ENCODE measurements at places on chromosomes 16 and 17. TPM values are rescaled to one million over a fixed set of nuclear protein-coding genes. Genes with fewer than 3 reads are reported as not detected.

DNA sequence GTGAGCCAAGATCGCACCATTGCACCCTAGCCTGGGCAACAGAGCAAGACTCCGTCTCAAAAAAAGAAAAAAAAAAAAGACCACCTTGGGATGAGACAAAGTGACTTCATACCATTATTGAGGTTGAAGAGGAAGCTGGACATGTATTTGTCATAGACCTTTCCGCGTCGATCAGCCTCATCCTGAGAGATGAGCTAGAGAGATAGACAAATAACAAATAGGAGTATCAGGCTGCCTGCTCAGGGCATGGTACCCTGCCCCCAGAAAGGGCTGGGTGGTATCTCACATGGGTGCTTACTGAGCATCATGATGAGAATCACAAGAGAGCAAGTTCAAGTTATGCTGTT, 22.1 kb downstream of the CNTNAP1 start:
- H3K4me3 ChIP-seq, result no peak overlapping the region
- no peak overlapping the region for H3K27ac ChIP-seq
- no peaks in the 10 kb centered on the region for H3K4me1 ChIP-seq

DNA sequence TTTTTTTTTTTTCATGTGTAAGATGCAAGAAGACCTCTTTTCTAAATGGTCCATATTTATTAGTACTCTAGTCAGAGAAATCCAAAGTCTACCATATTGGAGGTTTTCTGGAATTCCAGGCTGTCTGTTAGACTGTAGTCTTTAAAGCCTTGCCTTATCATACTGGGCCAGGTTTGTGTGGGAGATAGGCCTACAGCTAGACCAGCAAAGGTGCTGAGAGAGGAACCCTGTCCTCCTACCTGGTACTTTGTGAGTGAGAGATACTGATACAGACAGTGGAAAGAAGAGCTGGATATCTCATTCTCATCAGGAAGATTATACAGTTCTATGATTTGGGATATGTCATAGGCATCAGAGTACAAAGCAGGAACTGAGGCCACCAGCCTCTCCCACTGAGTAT, 8.1 kb downstream of the RHOT1 start:
- no peaks in the 10 kb centered on the region for H3K27me3 ChIP-seq
- H3K4me1 ChIP-seq, result peaks cover 32% of the 10 kb centered on the region
- no peak overlapping the region for H3K4me3 ChIP-seq
- H3K36me3 ChIP-seq, result peaks cover 16% of the 10 kb centered on the region
- no peak for DNase-seq
- no peak overlapping the region for H3K27ac ChIP-seq

DNA sequence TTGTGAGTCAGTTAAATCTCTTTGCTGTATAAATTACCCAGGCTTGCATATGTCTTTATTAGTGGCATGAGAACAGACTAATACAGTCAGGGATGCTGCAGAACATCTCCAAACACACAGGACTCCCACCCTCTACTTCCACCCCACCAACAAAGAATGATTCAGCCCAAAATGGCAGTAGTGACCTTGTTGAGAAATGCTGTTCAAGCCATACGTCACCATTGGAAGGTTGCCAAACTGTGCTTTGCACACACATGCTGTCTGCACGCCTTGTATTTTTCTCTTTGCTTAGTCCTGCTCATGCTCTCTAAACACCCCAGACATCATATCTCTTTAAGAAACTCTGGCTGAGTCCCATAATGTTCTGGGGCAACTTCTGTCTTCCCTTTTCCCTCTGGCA, 589.6 kb downstream of the WWOX start:
- no peak overlapping the region for H3K27ac ChIP-seq
- H3K4me3 ChIP-seq, result no peak overlapping the region
- no peaks in the 10 kb centered on the region for H3K27me3 ChIP-seq

GRCh38 chr16:64469351-64469750, 652.5 kb downstream of the CDH11 start:
- no peak overlapping the region for H3K27ac ChIP-seq
- no peaks in the 10 kb centered on the region for H3K4me1 ChIP-seq
- H3K36me3 ChIP-seq, result no peaks in the 10 kb centered on the region
- no peaks in the 10 kb centered on the region for H3K27me3 ChIP-seq
- no peak for DNase-seq

DNA sequence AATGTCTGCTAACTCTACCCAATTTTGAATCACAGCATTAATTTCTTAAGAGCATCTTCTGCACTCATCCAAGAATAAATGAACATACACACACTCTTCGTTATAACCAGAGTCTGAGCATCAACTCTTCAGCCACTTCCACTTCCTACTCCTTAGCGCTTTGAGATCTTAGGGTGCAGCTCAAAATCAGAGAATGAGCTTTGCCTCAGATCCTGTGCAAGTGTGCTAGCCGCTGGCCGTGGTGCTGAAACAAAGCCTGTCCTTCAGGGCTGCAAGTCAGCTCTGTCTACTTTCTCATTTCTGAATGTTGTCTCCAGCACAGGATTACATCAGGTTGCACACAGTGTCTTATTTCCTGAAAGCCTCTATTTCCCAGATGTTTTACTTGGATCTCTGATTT, 165.4 kb downstream of the AIPL1 start:
- no peaks in the 10 kb centered on the region for H3K4me1 ChIP-seq
- no peak for DNase-seq
- no peak overlapping the region for H3K27ac ChIP-seq
- H3K36me3 ChIP-seq, result no peaks in the 10 kb centered on the region
- H3K27me3 ChIP-seq, result no peaks in the 10 kb centered on the region
- H3K4me3 ChIP-seq, result no peak overlapping the region

- H3K4me3 ChIP-seq, result no peak overlapping the region
- no peaks in the 10 kb centered on the region for H3K4me1 ChIP-seq
- DNase-seq, result no peak
- no peaks in the 10 kb centered on the region for H3K36me3 ChIP-seq
- no peak overlapping the region for H3K27ac ChIP-seq
Measured at GRCh38 chr16:86354641-86355513, 155.4 kb upstream of the FOXF1 start.

DNA sequence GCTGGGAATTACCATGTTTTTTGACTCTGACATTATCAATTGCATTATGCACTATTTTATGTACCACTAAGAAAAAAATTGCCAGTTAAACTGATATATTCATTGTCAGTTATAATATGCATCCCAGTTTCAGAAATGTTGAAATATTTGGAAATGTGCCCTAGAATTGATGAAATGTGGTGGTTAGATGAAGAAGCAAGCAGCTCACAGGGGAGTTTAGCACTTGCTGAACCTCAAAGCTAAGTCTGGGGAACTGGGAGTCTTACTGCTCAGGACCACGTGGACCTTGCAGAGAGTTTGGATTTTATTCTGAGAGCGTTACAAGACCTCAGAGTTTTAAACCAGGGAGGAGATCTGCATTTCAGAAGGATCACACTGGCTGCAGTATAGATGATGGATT, 67.9 kb downstream of the TNRC6C start:
- H3K27me3 ChIP-seq, result no peaks in the 10 kb centered on the region
- no peaks in the 10 kb centered on the region for H3K4me1 ChIP-seq
- H3K36me3 ChIP-seq, result peaks cover under 1% of the 10 kb centered on the region
- no peak for DNase-seq
- H3K27ac ChIP-seq, result no peak overlapping the region

- no peak overlapping the region for H3K4me3 ChIP-seq
- no peaks in the 10 kb centered on the region for H3K27me3 ChIP-seq
- H3K36me3 ChIP-seq, result no peaks in the 10 kb centered on the region
Measured at GRCh38 chr16:31572821-31573220, 45.1 kb downstream of the AHSP start.

RFWD3 gene
- total RNA-seq, result 87.6 TPM

- H3K4me3 ChIP-seq, result no peak overlapping the region
- no peak overlapping the region for H3K27ac ChIP-seq
- peaks cover 32% of the 10 kb centered on the region for H3K36me3 ChIP-seq
- H3K4me1 ChIP-seq, result no peaks in the 10 kb centered on the region
- DNase-seq, result no peak
- no peaks in the 10 kb centered on the region for H3K27me3 ChIP-seq
Measured at GRCh38 chr17:49035470-49036269, 38.5 kb downstream of the IGF2BP1 start.

KRT12 gene
- 0.07 TPM for total RNA-seq

DNA sequence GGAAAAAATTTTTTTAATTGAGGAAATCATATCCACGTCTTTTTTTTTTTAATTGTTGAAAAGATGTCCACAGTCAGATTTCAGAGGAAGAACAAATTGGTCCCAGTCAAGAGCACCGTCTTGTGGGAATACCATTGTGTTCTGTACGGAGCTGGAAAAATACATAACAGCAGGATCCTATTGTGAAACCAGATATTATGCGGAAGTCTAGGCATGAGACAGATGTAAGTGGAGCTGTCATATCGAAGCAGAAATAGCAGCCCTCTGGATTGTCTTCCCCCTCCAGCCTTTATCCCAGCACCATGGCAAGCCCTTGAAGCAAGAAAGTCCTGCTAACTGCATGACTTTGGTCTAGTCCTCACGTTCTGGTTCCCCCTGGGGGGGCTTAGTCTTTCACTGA, 391.6 kb upstream of the ASIC2 start:
- no peak overlapping the region for H3K4me3 ChIP-seq
- H3K36me3 ChIP-seq, result no peaks in the 10 kb centered on the region
- H3K27ac ChIP-seq, result no peak overlapping the region
- DNase-seq, result no peak
- H3K27me3 ChIP-seq, result no peaks in the 10 kb centered on the region
- H3K4me1 ChIP-seq, result no peaks in the 10 kb centered on the region

SPIRE2 gene
- 13.3 TPM for total RNA-seq

DNA sequence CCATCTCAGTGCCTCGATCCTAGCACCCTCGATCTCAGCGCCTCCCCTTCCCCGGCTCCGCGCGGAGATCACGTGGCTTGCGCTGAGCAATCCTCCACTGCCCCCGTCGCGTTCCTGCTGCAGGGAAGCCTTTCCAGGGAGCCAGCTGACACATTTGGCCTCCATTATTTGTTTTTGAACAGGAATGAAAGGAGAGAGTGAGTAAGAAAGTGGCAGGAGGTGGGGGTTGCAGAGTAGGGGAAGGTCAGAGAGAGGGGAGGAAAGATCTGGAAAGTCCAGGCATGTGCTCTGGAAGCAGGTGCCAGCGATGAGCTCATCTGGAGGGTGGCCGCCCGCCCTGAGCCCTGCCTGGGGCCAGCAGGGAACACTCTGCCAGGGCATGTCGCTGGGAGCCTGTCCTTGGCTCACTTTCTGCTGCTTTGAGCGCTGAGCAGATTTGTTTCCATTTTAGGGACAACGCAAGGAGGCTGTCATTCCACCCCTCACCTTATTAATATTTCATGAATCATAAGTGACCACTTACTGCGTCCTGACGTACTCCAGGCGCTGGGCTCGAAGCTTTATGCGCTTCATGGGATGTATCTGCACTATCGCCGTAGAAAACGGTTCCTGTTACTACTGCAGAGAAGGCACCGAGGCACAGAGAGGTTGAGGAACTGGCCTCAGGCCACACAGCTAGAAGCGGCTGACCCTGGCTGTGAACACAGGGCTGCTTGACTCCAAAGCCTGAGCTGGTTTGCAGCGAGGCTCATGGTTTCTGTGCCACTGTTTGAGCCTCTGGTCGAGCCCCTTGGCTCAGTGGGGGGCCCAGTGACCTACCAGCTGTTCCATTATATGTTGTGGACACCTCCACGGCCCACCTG, 283.1 kb downstream of the SEC14L1 start:
- no peak overlapping the region for H3K27ac ChIP-seq
- H3K4me1 ChIP-seq, result peaks cover 55% of the 10 kb centered on the region
- H3K27me3 ChIP-seq, result no peaks in the 10 kb centered on the region
- peaks cover 72% of the 10 kb centered on the region for H3K36me3 ChIP-seq

GRCh38 chr17:41624208-41625101, at the start of gene KRT17:
Gene KRT17, minus strand, starts transcription at chr17:41624575. Its CDS starts 66 bp downstream, at chr17:41624509.
- H3K4me3 ChIP-seq, result no peak within 1 kb of the TSS
- H3K36me3 ChIP-seq, result no peaks in the 10 kb centered on the region
- H3K4me1 ChIP-seq, result no peaks in the 10 kb centered on the region
- DNase-seq, result no peak
- no peak within 1 kb of the TSS for H3K27ac ChIP-seq

ZNF778 gene
- 9.3 TPM for total RNA-seq

- DNase-seq, result no peak
- no peak overlapping the region for H3K27ac ChIP-seq
- 0 out of 2 replicates have a peak, but pooled peaks cover 1% of the 10 kb centered on the region for H3K27me3 ChIP-seq
Measured at GRCh38 chr16:73365016-73365551, 317.2 kb upstream of the ZFHX3 start.

TMEM235 gene
- total RNA-seq, result not detected

DNA sequence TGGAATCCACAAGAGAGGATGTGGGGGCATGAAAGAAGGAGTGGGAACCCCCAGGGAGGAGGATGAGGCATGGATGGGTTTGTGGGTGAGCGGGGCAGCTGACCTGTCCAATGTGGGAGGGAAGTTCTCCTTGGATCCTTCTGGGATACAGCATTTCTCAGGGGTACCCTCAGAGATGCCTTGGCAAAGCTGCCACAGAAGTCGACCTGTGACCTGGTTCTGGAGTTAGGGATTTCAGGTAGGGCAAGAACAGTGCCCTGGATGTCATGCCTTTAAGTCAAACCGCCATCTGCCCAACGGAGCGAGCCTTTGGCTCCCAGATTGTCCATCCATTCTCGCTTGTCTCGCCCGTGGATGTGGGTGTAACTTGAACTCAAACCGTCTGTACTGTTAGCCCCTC, 30.0 kb downstream of the WSCD1 start:
- no peak overlapping the region for H3K4me3 ChIP-seq
- no peaks in the 10 kb centered on the region for H3K4me1 ChIP-seq
- H3K27me3 ChIP-seq, result peaks cover 8% of the 10 kb centered on the region
- H3K27ac ChIP-seq, result no peak overlapping the region
- DNase-seq, result no peak

DNA sequence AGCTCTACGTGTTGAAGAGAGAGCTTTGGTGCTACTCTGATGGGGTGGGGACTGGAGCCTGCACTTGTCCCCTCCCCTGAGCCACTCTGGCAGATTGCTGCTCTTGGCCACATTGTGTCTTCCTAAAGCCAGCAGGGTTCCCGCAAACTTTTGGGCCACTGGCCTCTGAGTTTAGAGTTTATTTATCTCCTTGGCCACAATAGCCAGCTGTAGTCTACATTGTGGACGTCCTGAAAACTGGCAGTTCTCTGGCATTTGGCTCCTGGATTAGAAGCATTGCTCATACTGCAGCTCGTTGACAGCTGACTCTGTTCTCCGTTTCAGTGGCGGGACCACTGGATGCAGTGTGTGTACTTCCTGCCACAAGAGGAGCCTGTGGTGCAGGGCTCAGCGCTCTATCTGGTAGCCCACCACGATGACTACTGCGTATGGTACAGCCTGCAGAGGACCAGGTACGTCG, 34.6 kb downstream of the PRMT7 start:
- DNase-seq, result no peak
- H3K4me1 ChIP-seq, result no peaks in the 10 kb centered on the region
- H3K27me3 ChIP-seq, result no peaks in the 10 kb centered on the region
- H3K36me3 ChIP-seq, result peaks cover 92% of the 10 kb centered on the region
- H3K4me3 ChIP-seq, result no peak overlapping the region

- no peaks in the 10 kb centered on the region for H3K27me3 ChIP-seq
- no peak overlapping the region for H3K4me3 ChIP-seq
- no peaks in the 10 kb centered on the region for H3K36me3 ChIP-seq
- no peak overlapping the region for H3K27ac ChIP-seq
Measured at GRCh38 chr17:27982688-27983087, 59.8 kb upstream of the NLK start.

DNAAF8 gene
- 0.44 TPM for total RNA-seq
